Sigmoid colon (tissue), 7 donors: ENCODE measurements at places on chromosomes 2 and 18. TPM values are rescaled to one million over a fixed set of nuclear protein-coding genes. Genes with fewer than 3 reads are reported as not detected.

The NETO1 gene
- total RNA-seq, result under 0.01 TPM

The SLC19A3 gene
- total RNA-seq, result 8.2 TPM

The SERPINB12 gene
- total RNA-seq, result not detected

The POMC gene
- total RNA-seq, result 21.0 TPM

The RGPD3 gene
- 2.2 TPM for total RNA-seq

The ATP8B1 gene
- total RNA-seq, result 14.9 TPM

DNA sequence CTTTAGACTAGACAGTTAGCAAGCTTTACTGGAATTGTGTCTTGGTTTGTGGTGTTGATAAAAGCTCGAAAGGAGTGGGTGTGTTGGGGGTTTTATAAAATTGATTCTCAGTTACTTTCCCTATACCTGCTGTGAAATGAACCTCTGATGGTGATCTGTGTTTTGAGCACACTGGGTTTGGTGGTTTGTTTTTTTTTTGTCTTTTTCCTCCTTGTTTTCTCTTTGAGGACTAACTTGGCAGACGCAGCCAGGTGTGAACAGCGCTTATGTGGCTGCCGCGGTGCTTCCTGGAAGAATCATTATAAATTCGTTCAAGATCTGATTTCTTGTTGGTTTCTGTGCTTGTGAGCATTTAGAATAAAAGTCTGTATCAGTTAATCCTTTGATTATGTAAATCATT, 28.5 kb downstream of the GRHL1 start:
- no peak for DNase-seq
- H3K4me1 ChIP-seq, result peaks cover 29% of the 10 kb centered on the region
- no peaks in the 10 kb centered on the region for H3K27me3 ChIP-seq
- no peaks in the 10 kb centered on the region for H3K36me3 ChIP-seq

DNA sequence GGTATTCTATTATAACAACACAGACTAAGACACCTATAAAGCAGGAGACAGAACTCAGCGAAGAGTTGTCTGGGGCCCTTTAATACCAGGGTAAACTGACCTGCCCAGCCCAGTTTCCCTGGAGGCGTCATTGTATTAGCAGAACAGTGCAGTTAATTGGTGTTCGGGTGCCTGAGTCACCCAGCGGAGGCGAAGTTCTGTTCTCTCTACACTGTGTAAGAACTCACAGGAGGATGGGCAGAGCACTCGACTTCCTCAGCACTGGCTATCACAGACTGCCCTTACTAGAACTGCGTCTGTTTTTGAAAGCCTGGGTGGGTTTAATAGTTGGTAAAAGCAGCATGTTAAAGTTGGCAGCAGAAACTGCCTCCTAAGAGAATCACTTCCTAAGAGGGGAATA, 106.5 kb upstream of the ATP8B1 start:
- H3K4me1 ChIP-seq, result no peaks in the 10 kb centered on the region
- no peak overlapping the region for H3K27ac ChIP-seq

DNA sequence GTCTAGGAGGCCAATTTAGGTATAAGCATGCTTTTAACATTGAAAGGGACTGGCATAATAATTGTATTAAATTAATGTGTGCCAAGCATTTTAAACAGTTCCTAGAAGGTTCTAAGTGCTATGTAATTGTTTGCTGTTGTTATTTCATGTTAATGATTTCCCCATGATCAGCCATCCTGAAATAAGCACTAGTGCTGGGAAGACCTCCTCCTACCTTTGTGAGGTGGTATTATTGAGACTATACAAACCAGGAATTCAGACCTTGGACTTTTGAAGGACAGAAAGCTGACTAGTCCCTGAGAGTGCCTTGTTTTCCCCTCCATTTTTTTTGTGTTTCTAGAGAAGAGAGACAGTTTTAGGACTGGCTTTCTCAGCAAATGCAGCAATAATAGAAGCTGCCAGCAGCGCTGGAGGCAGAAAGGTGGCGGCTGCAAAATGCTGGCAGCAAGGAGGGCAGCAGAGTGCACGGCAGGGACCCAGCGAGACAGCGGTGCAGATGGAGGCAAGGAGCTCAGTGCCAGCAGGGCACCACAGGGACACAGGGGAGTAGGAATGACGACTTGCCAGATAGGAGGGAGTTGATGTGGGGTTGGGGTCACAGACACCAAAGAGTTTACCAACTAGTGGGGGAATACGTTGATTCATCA, 25.3 kb downstream of the NABP1 start:
- H3K4me1 ChIP-seq, result no peaks in the 10 kb centered on the region
- no peak overlapping the region for H3K4me3 ChIP-seq
- H3K36me3 ChIP-seq, result no peaks in the 10 kb centered on the region
- no peak overlapping the region for H3K27ac ChIP-seq

- DNase-seq, result no peak
- no peaks in the 10 kb centered on the region for H3K27me3 ChIP-seq
- H3K4me3 ChIP-seq, result no peak overlapping the region
- no peak overlapping the region for H3K27ac ChIP-seq
These were observed 263.2 kb downstream of the EXOC6B start for GRCh38 chr2:72562451-72563153.

- no peaks in the 10 kb centered on the region for H3K4me1 ChIP-seq
- H3K36me3 ChIP-seq, result no peaks in the 10 kb centered on the region
- DNase-seq, result no peak
- no peaks in the 10 kb centered on the region for H3K27me3 ChIP-seq
These were observed 182.4 kb upstream of the MC4R start for GRCh38 chr18:60554967-60555366.

GRCh38 chr2:221455214-221455613, 116.9 kb downstream of the EPHA4 start:
- no peaks in the 10 kb centered on the region for H3K36me3 ChIP-seq
- no peaks in the 10 kb centered on the region for H3K27me3 ChIP-seq
- DNase-seq, result no peak
- no peak overlapping the region for H3K4me3 ChIP-seq
- H3K27ac ChIP-seq, result no peak overlapping the region

- no peak overlapping the region for H3K4me3 ChIP-seq
- H3K36me3 ChIP-seq, result no peaks in the 10 kb centered on the region
- no peak for DNase-seq
- no peaks in the 10 kb centered on the region for H3K4me1 ChIP-seq
These were observed 34.2 kb upstream of the CAB39 start for GRCh38 chr2:230678451-230678850.

- H3K4me3 ChIP-seq, result no peak overlapping the region
- no peaks in the 10 kb centered on the region for H3K27me3 ChIP-seq
- H3K27ac ChIP-seq, result no peak overlapping the region
- H3K36me3 ChIP-seq, result no peaks in the 10 kb centered on the region
- H3K4me1 ChIP-seq, result no peaks in the 10 kb centered on the region
These were observed 408.9 kb downstream of the PLCL1 start for GRCh38 chr2:198213253-198213652.
